ENCODE measurements at places on chromosomes 12 and 14. TPM values are rescaled to one million over a fixed set of nuclear protein-coding genes. Genes with fewer than 3 reads are reported as not detected.

Gene TAS2R42
- not detected for polyA plus RNA-seq

- DNase-seq = no peak
Observed at GRCh38 chr14:75454963-75455546, 27.2 kb downstream of the JDP2 start.

DNA sequence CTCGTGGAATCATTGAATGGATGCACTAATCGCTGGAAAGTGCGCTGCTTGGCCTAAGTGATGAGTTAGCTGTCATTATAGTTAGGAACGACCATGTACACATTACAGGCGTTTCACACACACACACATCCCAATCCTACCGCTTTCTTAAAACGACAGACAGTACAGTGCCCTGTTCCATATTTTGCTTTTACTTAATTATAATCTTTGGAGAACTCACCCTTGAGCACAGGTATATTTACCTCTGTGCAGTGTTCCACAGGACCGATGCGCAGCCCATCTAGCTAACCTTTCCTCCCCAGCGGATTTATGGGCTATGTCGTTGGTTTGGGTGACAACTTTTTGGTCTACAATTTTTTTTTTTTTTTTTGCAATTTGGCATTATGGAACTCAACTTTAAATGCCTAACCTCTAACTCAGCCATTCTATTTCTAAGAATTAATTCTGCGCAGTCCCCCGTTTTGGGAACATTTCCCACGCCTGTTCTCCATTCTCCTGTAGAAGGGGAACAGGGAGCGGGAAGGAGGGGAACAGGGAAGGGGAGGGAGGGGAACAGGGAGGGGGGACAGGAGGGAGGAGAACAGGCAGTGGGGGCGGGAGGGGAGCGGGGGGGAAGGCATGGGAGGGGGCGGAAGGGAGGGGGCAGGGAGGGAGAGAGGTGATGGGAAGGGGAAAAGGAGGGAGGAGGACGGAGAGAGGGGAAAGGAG, 663 bp upstream of the ULK1 start:
- DNase-seq = no peak

Gene IL22
- not detected for polyA plus RNA-seq

Gene ABHD12B
- polyA plus RNA-seq = 1.2 TPM

DNA sequence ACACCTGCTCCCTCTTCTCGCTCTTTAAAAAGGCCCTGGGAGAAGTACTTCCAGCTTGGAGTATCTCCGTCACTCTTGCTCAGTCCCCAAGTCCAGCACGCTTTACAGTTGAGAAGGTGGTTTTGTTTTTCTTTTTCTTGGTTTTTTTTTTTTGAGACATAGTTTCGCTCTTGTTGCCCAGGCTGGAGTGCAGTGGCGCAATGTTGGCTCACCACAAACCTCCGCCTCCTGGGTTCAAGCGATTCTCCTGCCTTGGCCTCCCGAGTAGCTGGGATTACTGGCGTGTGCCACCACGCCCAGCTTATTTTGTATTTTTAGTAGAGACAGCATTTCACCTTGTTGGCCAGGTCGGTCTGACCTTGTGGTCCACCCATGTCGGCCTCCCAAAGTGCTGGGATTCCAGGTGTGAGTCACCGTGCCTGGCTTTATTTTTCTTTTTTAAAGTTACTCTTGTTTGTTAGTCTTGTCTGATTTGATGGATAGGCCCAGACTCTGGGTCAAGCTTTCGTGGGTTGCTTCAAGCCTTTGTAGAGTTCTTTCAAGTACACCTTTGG, 1.9 kb downstream of the TDRD9 start:
- DNase-seq = no peak

Gene SRSF5
- 704 TPM for polyA plus RNA-seq

Gene RPGRIP1
- polyA plus RNA-seq = 0.64 TPM

Gene OTOGL
- polyA plus RNA-seq = 0.78 TPM

Data from renal pelvis (tissue), 12 donors.